ENCODE measurements at places on chromosomes 6 and 20.

- DNase-seq = no peak
These were observed 95.1 kb downstream of the LIN28B start for GRCh38 chr6:105051941-105052471.

- DNase-seq = no peak
These were observed 250.8 kb downstream of the LAMA2 start for GRCh38 chr6:129133770-129134192.

DNA sequence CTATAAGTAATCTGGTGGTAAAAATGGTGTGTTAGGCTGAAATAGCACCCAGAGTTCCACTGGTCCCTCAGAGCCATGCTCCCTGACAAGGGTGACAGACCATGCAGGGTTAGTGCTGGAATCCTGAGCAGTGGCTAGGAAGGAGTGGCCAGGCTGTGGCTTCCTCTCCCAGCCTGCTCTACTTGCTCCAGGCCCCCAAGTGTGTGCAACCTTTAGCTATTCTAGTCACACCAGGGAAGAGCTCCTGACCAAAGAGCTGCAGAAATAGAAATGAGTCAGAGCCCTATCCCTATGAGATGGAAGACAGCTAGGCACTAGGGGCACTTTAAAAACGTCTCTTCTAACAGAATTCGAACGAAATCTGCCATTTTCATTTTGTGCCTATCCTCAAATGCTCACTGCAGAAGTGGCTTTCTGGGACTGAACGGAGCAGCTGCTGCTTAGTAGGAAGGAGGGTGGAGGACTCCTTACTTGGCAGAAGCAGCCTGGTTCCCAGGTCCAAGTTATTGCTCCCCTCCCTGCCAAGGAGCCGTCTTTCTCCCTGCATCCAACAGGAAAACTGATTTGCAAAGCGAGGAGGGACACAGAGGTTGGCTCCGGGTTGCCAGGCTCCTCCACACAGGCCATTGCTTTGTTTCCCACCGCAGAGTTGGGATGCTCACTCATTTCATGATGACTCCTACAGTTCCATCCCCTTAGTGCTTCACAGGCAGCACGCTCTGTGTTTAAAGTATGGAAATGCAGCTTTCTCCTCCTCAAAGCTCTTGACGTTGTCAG is 754.5 kb downstream of the C6orf118 start:
- no peak for DNase-seq

DNA sequence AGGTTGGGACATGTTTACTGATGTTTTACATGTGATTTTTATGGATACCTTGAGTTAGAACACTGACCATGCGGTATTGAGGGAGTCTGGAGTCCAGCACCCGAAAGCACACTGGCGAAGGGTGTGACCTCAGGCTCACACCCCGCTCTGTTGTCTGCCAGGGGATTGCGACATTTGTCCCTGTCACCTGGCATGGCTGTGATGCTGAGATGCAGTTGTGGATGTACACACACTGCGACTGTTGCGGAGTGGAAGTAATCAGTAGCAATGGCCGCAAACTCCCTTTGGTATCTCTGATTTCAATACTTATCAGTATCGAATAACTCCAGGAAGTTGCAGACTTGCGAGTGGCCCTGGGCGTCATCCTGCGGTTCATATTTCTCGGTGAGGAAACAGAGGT is 43.2 kb downstream of the CDH4 start:
- DNase-seq = no peak

GRCh38 chr20:25549843-25550477 is 35.4 kb downstream of the NINL start:
- DNase-seq = no peak

GRCh38 chr6:39375405-39375804 is 52.9 kb upstream of the KCNK16 start:
- no peak for DNase-seq

- no peak for DNase-seq
These were observed 64.0 kb downstream of the SYNDIG1 start for GRCh38 chr20:24533449-24533848.

DNA sequence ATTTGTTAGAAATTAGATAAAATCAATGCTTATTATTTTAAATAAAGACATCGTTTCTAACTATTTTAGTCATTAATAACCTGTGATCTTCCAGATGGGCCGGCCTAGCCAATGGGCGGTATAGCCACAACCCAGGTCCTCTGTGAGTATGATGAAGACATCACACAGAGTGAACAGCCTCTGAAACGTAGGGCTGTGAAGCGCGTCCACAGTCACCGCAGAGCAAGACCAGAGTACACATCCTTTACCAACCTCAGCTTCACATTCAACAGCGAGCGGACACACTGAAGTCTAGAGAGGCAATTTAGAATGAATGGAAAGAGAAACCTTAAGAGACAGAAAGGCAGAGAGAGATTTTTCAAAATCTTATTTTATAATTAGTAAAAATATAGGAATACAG is 125.0 kb upstream of the RPS6KA2 start:
- no peak for DNase-seq

DNA sequence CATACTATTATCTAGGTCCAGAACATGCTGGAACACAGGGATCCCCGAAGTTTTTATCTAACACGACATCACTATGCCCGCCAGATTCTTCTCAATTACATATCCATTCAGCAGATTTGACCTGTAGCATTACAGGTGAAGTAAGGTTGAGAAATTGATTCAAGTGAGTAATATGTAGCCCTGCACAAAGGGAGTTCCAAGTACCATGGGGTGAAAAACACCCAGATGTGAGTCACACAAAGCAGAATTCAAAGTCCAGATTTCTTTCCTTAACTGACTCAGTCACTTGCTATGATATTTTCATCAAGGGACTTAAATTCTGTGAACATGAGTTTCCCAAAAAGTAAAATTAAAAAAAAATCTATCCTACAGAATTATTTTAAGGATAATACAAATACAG is 655.4 kb upstream of the PTCHD4 start:
- DNase-seq = no peak

DNA sequence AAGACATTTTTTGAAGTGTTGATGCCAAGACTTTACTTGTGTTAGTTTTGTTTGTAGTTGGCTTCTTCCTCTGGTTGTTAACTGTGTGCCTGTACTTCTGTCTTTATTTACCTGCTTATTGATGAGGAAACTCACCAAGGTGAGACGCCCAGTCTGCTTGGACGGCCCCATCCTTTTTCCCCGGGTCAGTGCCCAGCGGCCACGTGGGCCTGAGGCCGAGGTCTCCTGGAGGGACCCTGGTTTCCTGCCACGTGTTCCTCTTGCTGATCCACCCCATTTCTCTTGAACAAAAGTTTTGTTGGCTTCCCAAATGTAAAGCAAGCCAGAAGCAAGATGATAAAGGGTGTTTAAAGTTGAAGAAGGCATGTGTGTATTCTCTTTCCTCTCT is 24.8 kb downstream of the DUSP22 start:
- DNase-seq = no peak

DNA sequence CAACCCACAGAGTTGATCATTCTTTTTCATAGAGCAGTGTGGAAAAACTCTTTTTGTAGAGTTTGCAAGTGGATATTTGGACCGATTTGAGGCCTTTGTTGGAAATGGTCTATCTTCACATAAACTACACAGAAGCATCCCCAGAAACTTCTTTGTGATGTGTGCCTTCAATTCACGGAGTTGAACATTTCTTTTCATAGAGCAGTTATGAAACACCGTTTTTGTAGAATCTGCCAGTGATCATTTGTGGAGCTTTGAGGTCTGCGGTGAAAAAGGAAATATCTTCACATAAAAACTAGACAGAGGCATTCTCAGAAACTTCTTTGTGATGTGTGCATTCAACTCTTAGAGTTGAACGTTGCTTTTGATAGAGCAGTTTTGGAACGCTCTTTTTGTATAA is 618.4 kb upstream of the ZNF337 start:
- DNase-seq = no peak

GRCh38 chr6:83097204-83097603 is 29.7 kb downstream of the DOP1A start:
- DNase-seq = no peak

GRCh38 chr20:53294804-53295203 is 298.8 kb downstream of the ZNF217 start:
- no peak for DNase-seq

GRCh38 chr6:14454473-14454775 is 336.9 kb downstream of the CD83 start:
- DNase-seq = no peak

DNA sequence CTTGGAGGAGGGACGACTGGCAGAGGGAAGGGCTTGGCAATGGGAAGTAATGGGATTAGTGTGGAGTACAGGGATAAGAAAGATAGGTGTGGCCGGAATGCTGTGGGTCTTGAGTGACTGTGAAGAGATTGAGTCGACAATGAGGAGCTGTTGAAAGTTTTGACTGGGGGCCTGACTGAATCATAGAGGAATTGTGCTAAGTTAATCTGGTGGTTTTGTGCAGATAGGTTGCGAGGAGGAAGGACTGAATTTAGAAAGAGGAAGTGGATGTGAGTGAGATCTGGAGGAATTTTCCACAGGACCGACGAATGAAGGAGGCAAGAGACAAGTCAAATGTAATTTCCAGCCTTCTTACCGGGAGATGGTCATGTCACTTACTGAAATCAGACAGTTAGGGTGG is 143.9 kb upstream of the RALGAPA2 start:
- no peak for DNase-seq

- no peak for DNase-seq
These were observed 137.8 kb upstream of the PHACTR1 start for GRCh38 chr6:12578751-12579150.

- DNase-seq = no peak
These were observed 11.6 kb downstream of the LAMA5 start for GRCh38 chr20:62355516-62355877.

DNA sequence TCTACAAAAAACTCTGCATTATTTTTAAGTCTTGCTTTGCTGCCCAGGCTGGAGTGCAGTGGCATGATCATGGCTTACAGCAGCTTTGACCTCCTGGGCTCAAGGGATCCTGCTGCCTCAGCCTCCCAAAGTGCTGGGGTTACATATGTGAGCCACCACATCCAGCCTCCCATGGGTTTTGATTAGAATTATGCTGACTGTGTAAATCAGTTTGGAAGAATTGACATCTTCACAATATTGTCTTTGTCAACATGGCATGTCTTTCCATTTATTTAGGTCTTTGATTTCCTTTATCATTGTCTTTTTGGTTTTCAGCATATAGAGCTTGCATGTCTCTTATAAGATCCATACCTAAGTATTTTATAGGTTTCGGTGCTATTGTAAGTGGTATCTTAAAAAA is 13.2 kb upstream of the APCDD1L start:
- DNase-seq = no peak

DNA sequence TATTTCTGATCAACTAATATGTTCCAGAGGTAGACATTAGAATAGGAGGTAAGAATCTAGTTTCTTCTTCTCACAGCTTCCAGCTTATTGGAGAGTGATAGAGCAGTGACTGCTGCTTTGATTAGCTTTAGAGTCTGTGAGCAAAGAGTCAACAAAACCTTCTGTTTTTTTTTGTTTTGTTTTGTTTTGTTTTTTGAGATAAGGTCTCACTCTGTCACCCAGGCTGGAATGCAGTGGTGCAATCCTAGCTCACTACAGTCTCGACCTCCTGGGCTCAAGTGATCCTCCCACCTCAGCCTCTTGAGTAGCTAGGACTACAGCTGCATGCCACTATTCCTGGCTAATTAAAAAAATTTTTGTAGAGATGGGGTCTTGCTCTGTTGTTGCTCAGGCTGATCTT is 39.3 kb downstream of the TSBP1 start:
- no peak for DNase-seq

DNA sequence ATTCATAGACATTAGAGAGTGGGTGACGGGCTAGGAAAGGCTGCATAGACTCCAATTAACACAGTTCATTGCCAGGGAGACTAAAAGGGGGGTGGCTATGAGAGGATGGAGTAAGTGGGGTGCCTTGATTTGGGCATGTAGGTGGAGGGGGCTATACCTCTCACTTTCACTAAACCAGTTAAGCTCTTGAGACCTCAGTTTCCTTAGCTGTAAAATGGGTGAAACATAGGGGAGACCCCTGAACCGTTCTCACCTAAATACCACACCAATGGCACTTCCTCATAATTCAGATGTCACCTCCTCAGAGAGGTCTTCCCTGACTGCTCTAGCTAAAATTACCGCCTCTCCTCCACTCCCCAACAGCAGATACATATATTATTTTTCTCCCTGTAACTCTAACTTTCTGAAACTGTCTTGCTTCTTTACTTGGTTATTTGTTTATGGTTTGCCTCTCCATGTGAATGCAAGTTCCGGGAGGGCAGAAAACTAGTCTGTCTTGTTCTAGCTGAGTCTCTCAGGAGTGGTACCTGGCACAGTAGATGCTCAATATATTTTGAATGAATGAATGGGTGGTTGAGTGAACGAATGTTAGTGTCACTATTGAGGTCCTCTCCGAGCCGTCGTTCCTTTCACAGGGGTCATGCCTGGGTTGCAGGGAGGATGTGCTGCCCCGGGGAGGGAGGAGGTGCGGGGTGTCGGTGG is 615 bp upstream of the EYA2 start:
- no peak for DNase-seq

DNA sequence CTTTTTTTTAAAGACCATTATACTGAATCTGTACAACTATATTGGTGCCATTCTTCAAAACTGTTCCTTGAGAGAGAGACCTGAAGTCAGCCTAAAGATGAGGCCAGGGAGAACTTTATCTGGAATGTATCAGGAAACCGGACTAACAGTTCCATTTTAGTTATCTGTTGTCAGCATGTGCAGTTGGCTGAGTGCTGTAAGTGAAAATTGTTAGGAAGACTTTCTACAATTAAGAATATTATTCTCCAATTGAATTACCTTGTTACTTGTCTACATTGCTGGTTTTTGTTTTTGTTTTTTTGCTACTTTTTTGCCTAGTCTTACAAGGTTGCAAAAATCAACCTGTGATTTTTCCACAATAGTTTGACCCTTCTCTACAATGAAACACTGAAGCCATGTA is 7.5 kb downstream of the CEP57L1 start:
- no peak for DNase-seq

GRCh38 chr6:41373627-41373918 is 38.2 kb downstream of the NCR2 start:
- no peak for DNase-seq

DNA sequence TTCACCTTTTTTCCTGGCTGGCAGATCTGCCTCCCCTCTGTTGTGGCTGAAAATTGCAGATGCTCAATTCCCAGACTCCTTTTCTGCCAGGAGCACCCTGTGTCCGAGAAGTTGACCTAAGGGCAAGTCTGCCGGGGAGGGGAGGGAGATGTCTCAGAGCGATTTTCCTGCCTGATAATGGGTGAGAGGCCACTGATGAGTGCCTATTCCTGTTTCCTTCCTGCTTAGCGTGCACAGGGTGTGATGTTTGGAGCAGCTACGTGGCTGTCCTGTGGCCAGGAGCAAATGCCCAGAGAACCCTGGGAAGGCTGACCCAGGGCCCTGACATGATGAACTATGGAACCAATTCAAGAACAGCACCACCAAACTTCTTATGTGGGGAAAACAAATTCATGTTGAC is 22.5 kb downstream of the SOX4 start:
- DNase-seq = no peak
